ENCODE measurements at places on chromosomes 3 and 15. TPM values are rescaled to one million over a fixed set of nuclear protein-coding genes. Genes with fewer than 3 reads are reported as not detected.

DNA sequence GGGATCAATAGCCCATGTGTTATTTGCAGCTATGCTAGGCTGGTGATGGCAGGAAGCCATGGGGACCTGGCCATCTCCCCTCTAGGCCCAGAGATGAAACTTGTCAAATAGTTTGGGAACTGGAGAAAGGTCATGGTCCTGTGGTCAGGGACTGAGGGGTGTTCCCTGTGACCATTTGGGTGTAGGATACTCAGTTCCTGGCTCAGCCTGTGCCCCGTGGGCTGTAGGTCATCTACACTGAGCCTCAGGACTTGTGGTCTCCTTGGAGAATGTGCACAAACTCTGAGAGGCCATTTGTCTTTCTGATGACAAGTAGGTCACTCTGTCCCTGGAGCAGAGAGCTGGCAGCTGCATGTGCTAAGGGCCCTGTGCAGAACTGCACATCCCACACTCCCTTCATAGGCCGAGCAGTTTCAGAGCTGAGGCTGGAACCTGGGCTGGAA is 17.5 kb downstream of the GASK1A start:
- no peak for DNase-seq

DNA sequence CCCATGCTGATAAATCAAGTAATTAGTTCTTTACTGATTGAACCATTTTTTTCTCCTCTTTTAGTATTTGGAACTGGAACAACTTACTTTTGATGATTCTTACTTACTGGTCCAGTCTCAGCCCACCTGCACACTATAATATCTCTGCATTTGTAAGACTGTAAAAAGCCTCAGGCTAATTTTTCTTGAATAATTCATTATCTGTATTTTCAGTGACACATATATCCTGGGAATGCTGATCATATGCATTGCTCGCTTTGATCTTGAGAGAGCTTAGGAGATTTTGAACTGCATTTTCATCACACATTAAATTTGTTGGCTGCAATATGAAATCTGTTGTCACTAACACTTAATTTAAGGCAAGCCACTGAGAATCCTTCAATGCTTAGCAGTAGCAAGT is 760.6 kb downstream of the EDEM1 start:
- DNase-seq: no peak

GRCh38 chr3:89787485-89787884 is 680.1 kb downstream of the EPHA3 start:
- no peak for DNase-seq

DNA sequence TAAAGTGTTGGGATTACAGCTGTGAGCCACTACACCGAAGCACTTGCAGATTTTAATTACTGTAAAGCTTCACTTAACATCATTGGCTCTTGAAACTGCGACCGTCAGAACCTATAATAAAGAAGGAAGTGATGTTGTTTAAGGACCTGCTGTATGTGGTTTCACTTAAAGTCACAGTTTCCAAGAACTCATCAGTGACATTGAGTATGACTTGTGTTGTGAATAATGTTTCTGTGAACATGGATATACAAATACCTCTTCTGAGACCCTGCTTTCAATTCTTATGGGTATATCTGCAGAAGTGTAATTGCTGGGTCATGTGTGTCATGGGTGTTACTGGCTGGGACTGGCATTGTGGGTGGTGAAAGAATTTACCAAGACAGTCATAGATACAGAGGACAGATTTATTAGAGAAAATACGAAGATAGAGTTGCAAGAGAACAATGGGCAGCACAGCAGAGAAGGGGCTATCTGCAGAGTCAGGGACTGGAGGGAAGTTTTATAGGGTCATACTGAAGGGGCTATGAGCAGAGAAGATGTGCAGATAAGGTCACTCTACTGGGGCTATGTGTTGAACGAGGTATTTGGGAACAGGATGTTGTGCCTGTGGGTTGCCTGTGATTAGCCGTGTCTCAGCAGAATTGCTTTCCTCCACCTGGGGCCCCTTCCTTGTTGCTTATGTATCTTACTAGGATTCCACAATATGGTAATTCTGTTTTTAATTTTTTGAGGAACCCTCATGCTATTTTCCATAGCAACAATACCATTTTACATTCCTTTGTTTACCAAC is 4.5 kb downstream of the NDUFB5 start:
- DNase-seq: no peak

PTH1R gene
- total RNA-seq: 0.60 TPM

PAK6 gene
- total RNA-seq: 7.5 TPM

C3orf33 gene
- not detected for total RNA-seq

GOLGA6D gene
- not detected for total RNA-seq

LRTM1 gene
- total RNA-seq: not detected
